RPMI7951 (cell line): ENCODE measurements at places on chromosomes 2 and 18. TPM values are rescaled to one million over a fixed set of nuclear protein-coding genes. Genes with fewer than 3 reads are reported as not detected.

Gene ATG4B
- 66.2 and 79.8 TPM in 2 replicates for total RNA-seq

Gene SNORC
- 0.24 and 0.98 TPM in 2 replicates for total RNA-seq

Gene MYO7B
- 11.3 and 12.7 TPM in 2 replicates for total RNA-seq

Gene RAPGEF4
- 2.1 and 2.4 TPM in 2 replicates for total RNA-seq

Gene DPP10
- not detected in 2 replicates for total RNA-seq

Gene CYP26B1
- 3.5 and 4.3 TPM in 2 replicates for total RNA-seq

Gene CROCC2
- total RNA-seq, result 0.12 TPM in 1 of 2 replicates, not detected in the other
